ENCODE measurements at places on chromosomes 7 and 10. TPM values are rescaled to one million over a fixed set of nuclear protein-coding genes. Genes with fewer than 3 reads are reported as not detected.

GATA3 gene
- total RNA-seq: 8.2 TPM

ADAM12 gene
- not detected for total RNA-seq

LRRTM3 gene
- total RNA-seq: not detected

PILRA gene
- total RNA-seq: 3.1 TPM

CTTNBP2 gene
- 2.4 TPM for total RNA-seq

NXPH1 gene
- not detected for total RNA-seq

ZNF3 gene
- total RNA-seq: 26.7 TPM

ANKRD1 gene
- 6.2 TPM for total RNA-seq

EVX1 gene
- total RNA-seq: not detected

CTAGE15 gene
- total RNA-seq: 2.3 TPM

POLR2J gene
- 30.6 TPM for total RNA-seq

TMEM178B gene
- total RNA-seq: 1.5 TPM

TSPAN13 gene
- 148 TPM for total RNA-seq

VSTM2A gene
- not detected for total RNA-seq

SNCG gene
- 7.2 TPM for total RNA-seq

TDRD1 gene
- not detected for total RNA-seq

HABP2 gene
- total RNA-seq: 1.0 TPM

PRF1 gene
- not detected for total RNA-seq

ZNF365 gene
- 4.0 TPM for total RNA-seq

PDAP1 gene
- total RNA-seq: 87.2 TPM

POLR2J2 gene
- 16.6 TPM for total RNA-seq

UCMA gene
- total RNA-seq: not detected

PTN gene
- total RNA-seq: 0.54 TPM

SPDYE18 gene
- not detected for total RNA-seq

RNF32 gene
- total RNA-seq: 1.6 TPM

CALML5 gene
- total RNA-seq: not detected
